ENCODE measurements at places on chromosomes 6 and 20. TPM values are rescaled to one million over a fixed set of nuclear protein-coding genes. Genes with fewer than 3 reads are reported as not detected.
A peak's percentile ranks its signal among the peaks of the same experiment; 100 is the strongest.

GRCh38 chr20:32918296-32918695 is 59.6 kb downstream of the EFCAB8 start:
- no peak for DNase-seq
- H3K36me3 ChIP-seq, result no peaks in the 10 kb centered on the region
- H3K27ac ChIP-seq, result no peak overlapping the region
- no peaks in the 10 kb centered on the region for H3K4me1 ChIP-seq

- no peak for DNase-seq
- peaks cover 10% of the 10 kb centered on the region for H3K4me1 ChIP-seq
- H3K27me3 ChIP-seq, result no peaks in the 10 kb centered on the region
Observed at GRCh38 chr6:89411145-89412070, 665 bp downstream of the RRAGD start.

- H3K36me3 ChIP-seq, result no peaks in the 10 kb centered on the region
- no peak overlapping the region for H3K4me3 ChIP-seq
- H3K27me3 ChIP-seq, result no peaks in the 10 kb centered on the region
- no peak for DNase-seq
Observed at GRCh38 chr6:32551410-32551809, 21.3 kb upstream of the HLA-DRB5 start.

The PRRT1 gene
- total RNA-seq, result 6.1 TPM

The CEP162 gene
- total RNA-seq, result 5.5 TPM

DNA sequence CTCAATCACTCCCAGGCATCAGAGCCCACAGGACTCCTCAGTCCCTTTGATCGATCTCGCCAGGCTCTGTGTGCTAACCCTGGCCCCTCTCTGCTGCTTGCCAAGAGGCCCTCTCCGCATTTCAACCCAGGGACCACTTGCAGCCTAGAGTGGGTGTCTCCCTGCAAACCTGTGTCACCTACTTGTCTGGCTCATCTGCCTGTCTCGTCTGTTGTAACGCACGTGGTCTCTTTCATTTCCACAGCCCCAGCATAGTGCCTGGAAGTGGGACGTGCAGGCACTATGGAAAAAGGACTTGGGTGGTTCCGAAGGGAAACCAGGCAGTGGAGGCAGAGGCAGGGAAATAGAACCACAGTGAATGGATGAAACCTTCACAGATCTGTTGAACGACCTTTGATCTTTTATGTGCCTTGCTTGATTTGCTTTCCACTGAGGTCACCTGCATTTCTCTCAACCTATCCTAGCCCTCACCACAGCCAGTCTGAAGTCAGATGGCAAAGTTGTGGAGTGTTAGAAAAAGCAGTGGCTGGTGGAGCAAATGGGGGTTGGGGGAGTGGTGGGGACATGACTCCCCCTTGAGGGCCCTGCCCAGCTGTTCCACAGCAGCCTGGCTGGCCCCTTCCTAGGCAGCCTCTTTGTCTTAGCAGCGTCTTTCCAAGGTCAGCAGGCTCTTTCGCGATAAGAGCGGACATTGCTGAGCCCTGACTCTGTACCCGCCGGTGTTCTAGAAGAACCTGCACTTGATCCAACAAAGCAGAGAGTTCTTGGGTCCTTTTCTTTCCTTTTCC is 55.8 kb upstream of the TAGAP start:
- H3K36me3 ChIP-seq, result no peaks in the 10 kb centered on the region
- no peaks in the 10 kb centered on the region for H3K27me3 ChIP-seq
- DNase-seq, result no peak
- no peaks in the 10 kb centered on the region for H3K4me1 ChIP-seq

The CDC25B gene
- 223 TPM for total RNA-seq

The TMC2 gene
- total RNA-seq, result not detected

- H3K36me3 ChIP-seq, result no peaks in the 10 kb centered on the region
- H3K4me3 ChIP-seq, result no peak overlapping the region
- no peak for DNase-seq
Observed at GRCh38 chr6:97306544-97307320, 23.7 kb upstream of the MMS22L start.

DNA sequence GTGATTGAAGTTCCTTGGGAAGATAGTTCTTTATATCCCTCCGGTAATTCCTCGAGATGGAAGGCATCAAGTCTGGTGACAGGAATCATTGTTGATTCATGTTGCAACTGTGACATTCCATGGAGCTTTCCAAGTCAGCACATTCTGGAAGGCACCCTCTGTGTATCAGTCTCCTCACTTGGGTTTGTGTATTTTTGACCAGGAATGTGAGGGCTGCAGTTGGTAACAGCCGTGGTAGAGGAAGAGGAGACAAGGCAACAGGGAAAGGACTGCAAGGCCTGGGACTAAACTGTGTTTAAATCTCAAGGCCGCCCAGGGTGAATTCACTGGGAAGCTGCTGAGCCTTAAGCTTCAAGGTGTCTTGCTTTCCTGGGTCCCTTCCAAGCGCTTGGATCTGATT is 99.0 kb downstream of the CLIC5 start:
- no peak for DNase-seq
- H3K4me3 ChIP-seq, result no peak overlapping the region
- no peaks in the 10 kb centered on the region for H3K4me1 ChIP-seq
- H3K27ac ChIP-seq, result no peak overlapping the region

DNA sequence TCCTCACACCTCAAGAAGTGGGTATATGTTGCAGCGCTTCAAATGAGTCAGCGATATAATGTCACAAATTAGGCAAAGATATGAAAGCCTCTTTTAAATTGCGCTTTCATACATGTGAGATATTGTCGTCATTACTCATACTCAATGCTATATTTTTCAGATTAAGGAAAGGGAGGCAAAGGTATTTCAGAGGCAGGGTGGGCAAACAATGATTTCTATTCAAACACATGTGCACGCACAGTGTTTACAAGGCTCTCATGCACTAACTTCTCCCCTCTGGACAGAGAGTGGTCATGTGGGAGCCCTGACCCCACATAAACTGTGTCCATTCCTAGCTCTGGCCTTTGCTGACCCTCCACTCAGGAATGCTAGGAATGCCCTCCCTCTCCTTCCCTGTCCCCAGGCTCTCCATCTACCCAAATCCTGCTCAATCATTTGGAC is 112.1 kb upstream of the TMEM170B start:
- H3K27me3 ChIP-seq, result no peaks in the 10 kb centered on the region
- H3K36me3 ChIP-seq, result no peaks in the 10 kb centered on the region
- no peak overlapping the region for H3K4me3 ChIP-seq
- H3K4me1 ChIP-seq, result no peaks in the 10 kb centered on the region

DNA sequence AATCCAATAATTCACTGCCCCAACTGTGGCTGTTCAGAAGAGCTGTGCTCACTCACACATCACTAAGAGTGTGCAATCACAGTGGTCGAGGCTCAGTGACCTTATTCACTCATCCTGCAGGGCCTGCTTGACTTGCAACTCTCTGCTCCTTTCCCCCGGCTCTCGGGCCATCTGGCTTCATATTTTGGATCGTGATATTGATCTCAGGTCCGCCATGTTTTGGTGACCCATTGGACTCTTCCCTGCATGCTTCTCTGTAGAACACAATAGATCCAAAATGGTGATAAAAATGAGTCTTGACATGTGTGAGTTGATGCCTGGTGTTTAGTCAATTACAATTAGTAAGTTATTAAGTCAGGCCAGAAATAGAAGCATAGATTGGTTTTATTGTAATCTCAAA is 313.9 kb upstream of the SOX4 start:
- no peaks in the 10 kb centered on the region for H3K4me1 ChIP-seq
- H3K4me3 ChIP-seq, result no peak overlapping the region
- no peak for DNase-seq
- no peak overlapping the region for H3K27ac ChIP-seq
- no peaks in the 10 kb centered on the region for H3K27me3 ChIP-seq
- no peaks in the 10 kb centered on the region for H3K36me3 ChIP-seq

DNA sequence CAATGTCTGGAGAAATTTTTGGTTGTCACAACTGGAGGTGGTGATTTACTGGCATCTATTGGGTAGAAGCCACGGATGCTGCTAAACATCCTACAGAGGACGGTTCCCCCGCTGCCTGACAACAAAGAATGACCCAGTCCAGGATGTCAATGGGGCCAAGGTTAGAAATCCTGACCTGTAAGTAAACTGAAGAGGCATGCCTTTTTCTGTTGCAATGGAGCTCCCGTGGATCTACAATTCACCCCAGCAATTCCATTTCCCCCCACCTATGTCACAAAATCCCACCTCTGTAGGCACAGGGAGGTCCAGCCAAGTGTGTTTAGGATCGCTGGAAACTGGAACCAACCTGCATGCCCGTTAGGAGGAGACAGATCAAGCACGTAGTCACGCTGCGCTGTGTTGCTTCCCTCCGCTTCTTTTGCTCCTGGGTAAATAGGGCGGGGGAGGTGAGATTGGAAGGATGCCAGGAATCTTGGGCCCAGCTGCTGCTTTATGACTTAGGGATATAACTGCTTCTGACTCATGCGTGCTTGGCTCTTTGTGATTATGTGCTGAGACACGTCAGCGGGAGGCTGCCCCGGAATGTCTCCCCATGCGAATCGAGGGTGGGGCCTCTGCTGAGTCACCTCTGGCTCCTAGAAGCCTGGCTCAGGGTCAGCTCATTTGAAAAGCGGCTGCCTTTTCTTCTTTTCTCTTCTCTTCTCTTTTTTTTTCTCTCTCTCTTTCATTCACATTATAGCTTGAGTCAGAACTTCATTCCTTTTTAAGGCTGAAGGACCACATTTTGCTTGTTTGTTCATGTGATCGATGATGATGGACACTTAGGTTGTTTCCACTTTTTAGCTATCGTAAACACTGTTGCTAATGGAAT is 12.4 kb upstream of the PEDS1 start:
- H3K27ac ChIP-seq, result peak overlapping the region; percentile 83
- no peaks in the 10 kb centered on the region for H3K27me3 ChIP-seq
- peaks cover 40% of the 10 kb centered on the region for H3K4me1 ChIP-seq
- H3K4me3 ChIP-seq, result peak overlapping the region; percentile 41

DNA sequence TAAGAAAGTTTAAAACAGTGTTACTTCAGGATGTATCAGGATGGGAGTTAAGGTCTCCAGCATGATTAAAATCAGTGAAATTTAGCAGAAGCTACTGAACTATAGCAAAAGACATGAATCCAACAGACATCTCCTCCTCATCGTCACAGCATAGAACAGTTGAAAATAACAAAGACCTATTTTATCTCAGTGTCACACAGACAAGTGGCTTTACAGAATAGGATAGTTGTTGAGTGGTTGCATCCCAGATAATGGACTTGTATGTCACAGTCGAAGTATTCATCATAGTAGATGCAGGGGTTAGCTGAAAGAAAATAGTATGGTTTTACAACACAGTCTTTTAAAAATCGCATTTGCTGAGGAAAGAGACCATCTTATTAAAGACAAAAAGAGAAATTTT is 31.2 kb downstream of the CRISP1 start:
- H3K4me3 ChIP-seq, result no peak overlapping the region
- no peak overlapping the region for H3K27ac ChIP-seq
- H3K4me1 ChIP-seq, result no peaks in the 10 kb centered on the region

The ACSS1 gene
- 0.27 TPM for total RNA-seq

The PRL gene
- total RNA-seq, result not detected

GRCh38 chr6:14254505-14254904 is 136.9 kb downstream of the CD83 start:
- no peaks in the 10 kb centered on the region for H3K4me1 ChIP-seq
- DNase-seq, result no peak
- H3K36me3 ChIP-seq, result no peaks in the 10 kb centered on the region
- no peak overlapping the region for H3K27ac ChIP-seq

DNA sequence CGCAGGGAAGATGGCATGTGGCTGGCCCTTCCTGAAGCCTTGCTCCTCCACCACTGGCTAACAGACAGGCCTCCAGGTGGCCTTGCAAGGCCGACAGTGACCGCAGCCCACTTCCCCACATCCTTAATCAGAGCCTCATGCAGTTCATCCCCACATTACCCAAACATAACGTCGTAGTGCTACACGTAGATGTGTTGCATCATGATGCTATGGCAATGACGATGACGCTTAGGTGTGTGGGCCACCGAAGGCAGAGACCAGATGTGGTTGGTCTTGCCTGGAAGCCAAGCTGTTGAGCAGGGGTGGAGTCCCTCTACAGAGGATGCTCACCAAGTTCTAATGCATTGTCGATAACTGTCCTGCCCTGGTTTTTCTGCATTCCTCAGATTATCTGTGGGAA is 5.6 kb downstream of the CD93 start:
- no peak overlapping the region for H3K27ac ChIP-seq
- H3K4me1 ChIP-seq, result no peaks in the 10 kb centered on the region
- H3K4me3 ChIP-seq, result no peak overlapping the region
- H3K27me3 ChIP-seq, result peaks cover 13% of the 10 kb centered on the region

The SLC2A10 gene
- 0.05 TPM for total RNA-seq

The FILIP1 gene
- total RNA-seq, result 0.05 TPM

GRCh38 chr6:140355476-140355875 is 981.0 kb upstream of the CITED2 start:
- H3K36me3 ChIP-seq, result no peaks in the 10 kb centered on the region
- no peak for DNase-seq
- H3K27ac ChIP-seq, result no peak overlapping the region

Data from HCT116 (cell line).